ENCODE measurements at places on chromosomes 2 and 18.

DNA sequence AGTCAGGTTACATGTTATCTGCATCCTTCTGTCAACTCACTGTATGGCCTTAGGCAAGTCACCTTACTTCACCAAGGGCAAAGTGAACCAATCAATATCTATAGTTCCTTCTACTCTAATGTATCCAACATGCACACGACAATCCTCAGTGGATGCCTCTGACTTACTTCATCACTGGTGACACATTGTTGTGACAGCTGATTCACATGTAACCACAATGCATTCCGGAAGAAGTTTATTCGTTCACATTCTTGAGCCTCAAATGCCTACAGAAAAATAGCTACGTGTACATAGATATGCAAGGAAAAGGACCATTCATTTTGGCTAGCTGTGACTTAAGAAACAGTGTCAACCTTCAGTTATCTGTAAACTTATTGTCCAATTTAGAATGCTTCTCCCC is 26.3 kb upstream of the EPG5 start:
- DNase-seq: no peak

DNA sequence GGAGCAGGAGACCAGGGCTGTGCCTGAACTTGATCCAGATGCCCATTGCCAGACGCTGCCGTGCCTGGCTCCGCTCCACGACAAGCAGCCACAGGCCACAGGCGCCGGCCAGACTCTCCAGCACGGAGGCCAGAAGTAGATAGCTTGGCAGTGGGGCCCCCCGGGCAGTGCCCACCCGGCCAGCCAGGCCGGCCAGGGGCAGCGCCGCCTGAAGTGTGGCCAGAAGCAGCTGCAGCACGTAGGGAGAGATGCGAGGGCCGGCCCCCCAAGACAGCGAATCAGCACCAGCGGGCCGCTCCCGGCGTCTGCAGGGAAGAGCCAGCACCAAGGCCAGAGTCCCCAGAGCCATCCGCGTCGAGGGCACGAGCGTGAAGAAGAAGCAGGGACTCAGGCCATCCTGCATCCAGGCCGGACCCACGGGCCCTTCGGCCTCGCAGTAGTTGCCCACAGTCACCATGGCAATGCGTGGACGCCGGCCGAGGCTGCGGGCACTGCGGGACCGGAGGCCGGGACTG is 484 bp downstream of the ABCB6 start:
- peak; percentile 90 for DNase-seq

DNA sequence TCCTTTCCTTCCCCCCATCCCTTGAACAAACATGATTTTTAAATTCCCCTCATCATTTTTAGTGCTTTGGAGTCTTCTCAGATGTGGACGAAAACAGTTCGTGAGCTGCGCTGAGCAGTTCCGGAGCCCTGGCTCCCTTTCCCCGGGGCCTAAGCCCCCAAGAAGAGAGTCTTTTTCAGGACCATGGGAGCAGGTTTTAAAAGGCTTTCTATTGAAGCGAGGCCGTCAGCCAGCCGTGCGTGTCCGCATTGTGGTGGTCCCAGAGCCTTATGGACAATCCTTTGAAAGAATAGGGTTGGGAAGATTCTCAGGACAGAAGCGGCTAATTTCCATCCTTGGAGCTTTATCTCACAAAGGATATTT is 290.7 kb downstream of the SOX11 start:
- DNase-seq: no peak

DNA sequence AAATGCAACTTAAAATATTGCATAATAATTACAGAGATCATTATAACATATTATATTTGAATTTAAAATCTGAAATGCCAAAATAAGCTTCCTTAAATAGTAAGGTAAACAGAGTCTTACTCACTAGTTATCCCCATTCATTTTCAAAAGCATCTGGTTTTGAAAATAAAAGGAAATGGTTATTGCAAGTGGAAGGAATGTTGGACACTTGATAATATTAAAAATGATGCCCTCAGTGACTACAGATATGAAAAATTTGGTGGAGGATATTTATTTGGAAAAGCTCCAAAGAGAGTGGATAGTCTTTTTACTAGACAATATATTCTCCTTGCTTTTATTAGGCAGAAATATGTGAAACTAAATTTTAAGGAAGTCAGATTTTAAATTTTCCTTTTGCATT is 39.7 kb downstream of the CDH19 start:
- DNase-seq: no peak

DNA sequence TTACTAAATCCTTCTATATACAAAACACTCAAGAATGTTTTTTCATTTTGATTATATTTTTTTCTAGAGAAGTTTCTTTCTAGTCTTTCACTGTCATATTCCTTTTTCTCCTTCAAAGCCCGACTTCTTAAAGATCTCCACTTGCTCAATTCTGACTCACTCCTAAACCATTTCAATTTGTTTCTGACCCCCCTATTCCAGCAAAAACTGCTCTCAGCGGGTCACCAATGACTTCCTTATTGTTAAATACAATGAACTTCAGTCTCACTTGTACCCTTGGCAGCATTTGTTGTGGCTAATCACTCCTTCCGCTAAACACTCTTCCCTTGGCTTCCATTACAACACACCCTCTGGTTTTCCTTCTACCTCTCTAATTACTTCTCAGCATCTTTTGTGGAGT is 111.1 kb upstream of the RBBP8 start:
- DNase-seq: no peak

DNA sequence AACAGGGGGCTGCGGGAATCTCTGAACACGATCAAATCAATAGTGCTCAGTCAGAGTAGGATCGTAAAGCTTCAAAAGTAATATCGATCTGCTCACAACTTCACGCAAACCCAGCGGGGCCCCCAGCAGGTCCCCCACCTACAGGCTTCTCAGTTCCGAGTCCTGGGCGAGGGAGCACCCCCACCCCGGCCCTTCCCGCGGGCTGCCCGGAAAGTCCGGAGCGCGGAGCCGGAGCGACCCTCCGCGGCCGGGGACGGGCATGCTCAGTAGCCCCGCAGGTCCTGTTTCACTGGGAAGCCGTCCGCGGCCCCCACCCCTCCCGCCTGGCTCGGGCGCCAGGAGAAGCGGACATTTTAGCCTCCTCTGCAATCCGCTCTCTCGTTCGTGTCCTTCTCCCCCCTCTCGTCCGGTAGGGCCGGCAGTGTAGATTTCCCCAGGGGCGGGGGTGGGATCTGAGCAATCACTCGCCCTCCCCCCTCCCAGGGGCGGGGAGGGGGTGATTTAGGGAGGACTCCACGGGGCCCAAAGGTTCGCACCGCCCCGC is 3.3 kb upstream of the SPRED2 start:
- DNase-seq: peak; percentile 96

- no peak for DNase-seq
These were observed 155.7 kb downstream of the HDAC4 start for GRCh38 chr2:239245107-239245506.

GRCh38 chr18:567122-567521 is 13.1 kb upstream of the CETN1 start:
- no peak for DNase-seq

GRCh38 chr2:207434899-207435465 is 94.8 kb upstream of the CREB1 start:
- no peak for DNase-seq

- no peak for DNase-seq
These were observed 424.3 kb upstream of the MEX3C start for GRCh38 chr18:51621864-51622160.

DNA sequence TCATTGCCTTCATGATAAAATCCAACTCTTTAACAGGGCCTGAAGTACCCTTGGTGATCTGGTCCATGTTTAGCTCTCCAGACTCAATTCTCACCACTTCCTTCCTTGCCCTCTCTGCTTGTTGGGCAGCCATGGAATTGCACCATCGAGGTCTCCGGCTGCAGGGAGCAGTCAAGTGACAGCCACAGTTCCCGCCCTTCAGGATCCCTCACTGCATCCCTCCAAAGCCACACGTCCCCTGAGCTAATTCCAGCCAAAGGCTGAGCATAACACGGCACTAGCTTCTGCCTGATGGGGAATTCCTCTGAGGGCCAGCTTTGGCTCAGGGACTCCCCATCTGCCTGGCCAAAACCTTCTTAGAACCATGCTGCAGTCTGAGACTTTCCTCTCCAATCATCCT is 47.4 kb upstream of the SLC1A4 start:
- DNase-seq: no peak

- no peak for DNase-seq
These were observed 116.0 kb downstream of the ALPK2 start for GRCh38 chr18:58512648-58513588.

GRCh38 chr2:96264656-96265348 is 995 bp downstream of the TMEM127 start:
- DNase-seq: peak; percentile 60

DNA sequence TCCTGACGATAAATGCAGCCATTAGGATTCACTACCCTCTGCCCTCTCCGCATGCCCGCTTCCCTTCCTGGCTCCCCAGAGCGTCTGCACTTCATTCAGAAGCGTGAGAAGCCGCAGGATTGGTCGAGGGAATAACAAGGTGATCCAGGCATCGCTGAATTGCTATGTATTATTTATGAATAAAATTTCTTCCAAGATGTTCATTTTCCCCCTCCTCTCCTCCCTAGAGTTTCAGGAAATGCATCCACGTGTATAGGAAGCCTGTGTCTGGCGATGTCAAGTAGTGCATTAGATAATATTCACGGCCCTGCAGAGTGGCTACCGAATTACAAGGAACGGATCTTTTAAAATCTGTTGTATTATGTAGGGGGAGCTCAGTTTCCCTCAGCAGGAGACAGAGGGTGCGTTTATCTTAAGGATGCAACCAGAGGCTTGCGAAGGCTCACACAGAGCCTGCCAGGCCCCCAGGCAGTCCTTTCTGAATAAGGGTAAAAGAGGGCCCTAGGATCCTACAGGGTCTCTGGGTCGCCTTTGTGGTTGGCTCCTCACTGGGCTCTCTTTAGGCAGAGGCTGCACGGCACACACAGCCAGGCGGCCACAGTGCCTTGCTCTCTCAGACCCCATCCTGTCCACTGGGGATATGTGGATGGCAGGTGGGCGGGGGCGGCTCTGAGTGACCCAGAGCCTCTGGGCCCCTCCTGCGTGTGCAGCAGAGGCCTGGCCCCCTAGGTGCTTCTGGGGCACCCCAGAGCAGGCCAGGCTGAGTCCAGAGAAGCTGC is 224.1 kb upstream of the PXDN start:
- DNase-seq: no peak

GRCh38 chr2:176999301-176999700 is 213.3 kb upstream of the HNRNPA3 start:
- DNase-seq: peak; percentile 63

DNA sequence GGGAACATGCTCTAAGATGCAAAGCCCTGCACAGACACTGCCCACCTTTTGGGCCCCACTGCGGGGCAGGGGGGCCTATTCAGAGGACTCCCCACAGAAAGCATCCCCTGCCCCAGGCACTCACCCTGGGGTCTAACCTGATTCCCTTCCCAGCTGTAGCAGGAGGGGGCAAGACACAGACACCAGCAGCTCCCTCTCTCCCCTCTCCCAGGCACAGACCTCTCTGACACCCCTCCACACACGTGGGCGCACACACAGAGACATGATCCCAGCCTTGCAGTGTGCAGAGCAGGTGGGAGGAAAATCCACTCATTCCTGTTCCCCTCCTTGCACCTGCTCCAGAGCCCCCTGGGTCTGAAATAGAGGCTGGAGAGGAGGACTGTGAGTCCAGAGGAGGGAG is 10.7 kb downstream of the TNS1 start:
- DNase-seq: no peak

- no peak for DNase-seq
These were observed 98.6 kb upstream of the KLF7 start for GRCh38 chr2:207264310-207264709.

DNA sequence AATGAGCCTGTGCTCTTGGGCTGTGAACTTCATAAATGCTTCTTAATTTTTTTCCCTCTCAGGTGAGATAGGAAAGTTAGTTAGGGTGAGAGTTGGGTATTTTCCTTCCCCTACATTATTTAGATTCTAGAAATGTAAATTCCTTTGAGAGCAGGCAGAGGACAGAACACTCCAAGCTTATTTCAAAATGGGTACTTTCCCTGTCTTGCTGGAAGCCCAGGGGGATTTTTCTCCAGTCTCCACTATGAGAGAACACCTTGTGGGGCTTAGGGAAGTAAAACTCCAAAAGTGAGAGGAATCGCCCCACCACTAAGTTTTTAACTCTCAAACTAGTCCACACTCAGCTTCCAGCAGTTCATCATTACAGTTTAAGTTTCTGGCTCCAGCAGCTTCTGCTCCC is 253.2 kb upstream of the CTAGE1 start:
- DNase-seq: no peak

- DNase-seq: no peak
These were observed at the start of gene SGPP2 for GRCh38 chr2:222424276-222424728. TSS of gene SGPP2 (plus strand) at chr2:222424543. CDS start at chr2:222424603, 60 bp downstream.

DNA sequence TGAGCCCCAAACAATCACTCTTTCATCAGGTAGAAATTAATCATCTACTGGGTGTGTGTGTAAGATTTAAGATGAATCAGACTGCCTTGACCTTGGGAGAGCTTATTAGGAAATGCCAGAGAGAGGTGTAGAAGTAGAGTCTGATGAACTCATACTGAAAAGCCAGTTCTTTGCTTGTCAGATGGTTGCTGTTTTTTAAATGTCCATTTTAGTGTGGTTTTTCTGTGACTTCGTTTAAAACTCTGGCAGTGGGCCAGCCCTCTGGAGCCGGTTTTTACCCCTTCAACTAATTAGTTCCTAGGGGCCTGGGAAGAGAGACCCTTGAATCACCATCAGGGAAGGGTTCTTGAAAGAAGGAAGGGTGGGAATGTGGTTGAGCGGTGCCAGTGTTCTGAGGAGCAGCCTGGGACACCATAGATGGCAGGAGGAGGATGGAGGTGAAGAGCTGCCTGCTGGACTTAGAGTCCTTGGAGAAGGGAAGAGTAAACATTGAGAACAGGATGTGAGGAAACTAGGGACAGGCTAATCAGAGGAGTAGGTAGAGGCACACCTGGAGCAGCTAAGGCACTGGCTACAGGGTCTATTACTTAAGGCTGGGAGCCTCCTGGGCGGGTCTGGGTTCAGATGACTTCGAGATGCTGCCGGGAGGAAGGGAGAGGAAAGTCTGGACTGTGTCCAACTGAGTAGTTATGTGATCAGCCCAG is 66.1 kb downstream of the LRRFIP1 start:
- no peak for DNase-seq

DNA sequence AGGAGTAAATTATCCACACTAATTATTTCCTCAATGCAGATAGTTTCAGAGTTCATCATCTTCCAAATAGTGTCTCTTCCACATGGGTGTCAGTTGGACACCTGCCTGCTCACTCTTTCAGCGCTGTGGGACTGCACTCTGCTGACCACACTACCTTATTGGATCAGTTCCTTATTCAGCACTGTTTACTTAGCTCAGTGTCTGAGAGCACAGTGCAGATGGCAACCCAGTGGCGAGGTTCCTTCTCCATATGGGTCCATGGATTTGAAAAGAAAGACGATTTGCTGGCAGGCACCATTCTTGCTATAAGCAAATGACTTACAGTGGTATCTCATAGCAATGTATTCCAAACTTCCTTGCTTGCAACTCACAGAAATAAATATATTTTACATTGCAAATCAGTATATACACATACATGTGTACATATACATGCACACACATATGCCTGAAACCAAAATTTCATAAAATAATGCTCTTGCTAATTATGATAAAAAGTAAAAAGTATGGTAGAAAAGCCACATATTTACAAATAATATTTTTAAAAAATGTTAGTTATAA is 354.8 kb downstream of the INSIG2 start:
- no peak for DNase-seq
